B cell (primary cell): ENCODE measurements at places on chromosomes 5 and 9. TPM values are rescaled to one million over a fixed set of nuclear protein-coding genes. Genes with fewer than 3 reads are reported as not detected.

SPAG8 gene
- polyA plus RNA-seq, result 1.6 and 2.0 TPM in 2 replicates

DNA sequence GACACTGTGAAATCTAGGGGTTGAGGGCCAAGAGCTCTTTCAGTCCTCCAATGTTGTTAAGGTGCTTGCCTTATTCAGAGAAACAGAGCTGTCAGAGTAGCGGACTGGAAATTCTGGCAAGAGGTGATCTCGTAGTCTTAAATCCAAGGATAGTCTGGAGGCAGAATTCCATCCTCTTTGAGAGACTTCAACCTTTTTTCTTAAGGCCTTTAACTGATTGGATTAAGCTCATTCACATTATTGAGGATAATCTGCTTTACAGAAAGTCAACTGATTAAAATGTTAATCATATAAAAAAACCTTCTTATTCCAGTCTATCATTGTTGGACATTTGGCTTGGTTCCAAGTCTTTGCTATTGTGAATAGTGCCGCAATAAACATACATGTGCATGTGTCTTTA, 243.1 kb upstream of the COX7C start:
- no peak for DNase-seq
- no peak overlapping the region for H3K4me3 ChIP-seq
- no peaks in the 10 kb centered on the region for H3K36me3 ChIP-seq
- H3K27ac ChIP-seq, result no peak overlapping the region

PCDHGB2 gene
- 0.32 and 0.66 TPM in 2 replicates for polyA plus RNA-seq

PRRX2 gene
- not detected in 2 replicates for polyA plus RNA-seq

GPRIN1 gene
- polyA plus RNA-seq, result 0.35 and 0.72 TPM in 2 replicates

DNA sequence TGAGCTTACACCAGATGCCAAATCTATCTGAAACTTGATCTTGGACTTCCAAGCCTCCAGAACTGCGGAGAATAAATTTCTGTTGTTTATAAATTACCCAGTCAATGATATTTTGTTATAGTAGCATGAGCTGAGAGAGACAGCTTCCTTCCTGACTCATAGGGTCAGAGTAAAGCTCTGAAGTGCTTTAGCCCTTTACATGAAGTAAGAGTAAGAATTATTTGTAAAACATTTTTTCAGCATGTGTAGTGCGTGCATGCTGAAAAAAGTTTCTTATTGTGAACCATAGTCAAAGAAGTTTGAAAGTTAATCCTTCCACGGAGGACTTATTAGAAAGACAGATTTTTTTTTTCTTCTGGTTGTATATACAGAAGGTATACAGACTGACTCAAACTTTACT, 172.4 kb downstream of the DMRT2 start:
- no peaks in the 10 kb centered on the region for H3K27me3 ChIP-seq
- H3K36me3 ChIP-seq, result no peaks in the 10 kb centered on the region
- H3K4me3 ChIP-seq, result no peak overlapping the region
- H3K4me1 ChIP-seq, result no peaks in the 10 kb centered on the region
- DNase-seq, result no peak

ZNF782 gene
- polyA plus RNA-seq, result 1.7 and 2.7 TPM in 2 replicates

GRCh38 chr5:9932770-9933169, 302.6 kb upstream of the TAS2R1 start:
- no peaks in the 10 kb centered on the region for H3K4me1 ChIP-seq
- no peak overlapping the region for H3K4me3 ChIP-seq
- H3K27me3 ChIP-seq, result no peaks in the 10 kb centered on the region
- no peak overlapping the region for H3K27ac ChIP-seq

GRCh38 chr5:153459051-153459743, 31.3 kb upstream of the GRIA1 start:
- H3K4me3 ChIP-seq, result no peak overlapping the region
- no peaks in the 10 kb centered on the region for H3K27me3 ChIP-seq
- H3K4me1 ChIP-seq, result no peaks in the 10 kb centered on the region
- DNase-seq, result no peak
- H3K36me3 ChIP-seq, result no peaks in the 10 kb centered on the region
- H3K27ac ChIP-seq, result no peak overlapping the region

DNA sequence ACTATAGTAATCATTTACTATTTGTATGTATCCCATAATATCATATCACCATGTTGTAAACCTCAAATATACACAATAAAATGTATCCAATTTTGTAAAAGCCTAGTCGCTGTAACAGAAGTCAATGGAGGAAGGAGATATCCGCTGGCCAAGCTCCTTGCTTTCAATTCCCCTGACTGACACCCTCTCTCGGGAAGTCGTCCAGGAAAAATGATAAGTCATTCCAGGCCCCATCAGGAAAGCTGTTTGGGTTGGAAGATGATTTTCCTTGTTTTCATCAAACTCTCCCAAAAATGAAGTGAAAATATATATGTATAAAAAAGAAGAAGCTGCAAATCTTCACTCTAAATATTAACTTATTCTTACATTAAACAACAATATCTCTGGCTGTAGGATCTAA, 52.2 kb upstream of the GABRB2 start:
- no peak overlapping the region for H3K4me3 ChIP-seq
- no peak for DNase-seq
- no peaks in the 10 kb centered on the region for H3K36me3 ChIP-seq
- no peaks in the 10 kb centered on the region for H3K27me3 ChIP-seq
- no peaks in the 10 kb centered on the region for H3K4me1 ChIP-seq
- H3K27ac ChIP-seq, result no peak overlapping the region

GRCh38 chr5:110562191-110562590, 164.3 kb downstream of the TMEM232 start:
- H3K4me1 ChIP-seq, result no peaks in the 10 kb centered on the region
- no peaks in the 10 kb centered on the region for H3K27me3 ChIP-seq
- H3K36me3 ChIP-seq, result no peaks in the 10 kb centered on the region
- no peak for DNase-seq
- no peak overlapping the region for H3K27ac ChIP-seq

GRCh38 chr5:32278406-32278805, 34.3 kb downstream of the MTMR12 start:
- peak overlapping the region; percentile 97 for H3K27ac ChIP-seq
- no peak for DNase-seq
- H3K27me3 ChIP-seq, result no peaks in the 10 kb centered on the region
- H3K36me3 ChIP-seq, result peaks cover 19% of the 10 kb centered on the region
- peaks cover 37% of the 10 kb centered on the region for H3K4me1 ChIP-seq

GRCh38 chr9:132973713-132974112, 4.8 kb upstream of the GFI1B start:
- peak; percentile 4 for DNase-seq
- peaks cover 22% of the 10 kb centered on the region for H3K4me1 ChIP-seq
- no peak overlapping the region for H3K27ac ChIP-seq
- no peaks in the 10 kb centered on the region for H3K36me3 ChIP-seq
- peaks cover 6% of the 10 kb centered on the region for H3K27me3 ChIP-seq
- no peak overlapping the region for H3K4me3 ChIP-seq
